Thoracic aorta (tissue), 2 donors: ENCODE measurements at places on chromosomes 4 and X.

DNA sequence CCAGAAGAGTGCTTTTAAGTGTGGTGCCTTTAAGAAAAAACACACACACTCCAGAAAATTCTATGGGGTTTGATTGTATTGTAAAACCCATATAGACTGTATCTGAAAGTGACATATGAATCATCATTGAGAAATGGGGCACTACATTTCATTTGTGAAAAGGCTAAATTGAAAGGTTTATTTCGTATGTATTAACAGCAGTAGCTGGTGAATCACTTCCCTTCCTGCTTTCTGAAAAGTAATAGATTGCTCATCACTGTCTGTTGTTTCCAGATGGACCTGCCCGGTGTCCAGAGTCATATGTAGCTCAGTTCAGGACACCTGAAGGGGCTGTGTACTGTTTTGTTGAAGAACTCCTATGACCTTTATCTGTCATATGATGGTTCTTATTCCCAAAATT lies 28.1 kb upstream of the HPRT1 start:
- DNase-seq, result no peak

- no peak for DNase-seq
Observed at GRCh38 chr4:73213916-73214653, 44.5 kb downstream of the ANKRD17 start.

- DNase-seq, result peak; percentile 30
Observed at GRCh38 chr4:8330821-8331574, 61.4 kb downstream of the HTRA3 start.

DNA sequence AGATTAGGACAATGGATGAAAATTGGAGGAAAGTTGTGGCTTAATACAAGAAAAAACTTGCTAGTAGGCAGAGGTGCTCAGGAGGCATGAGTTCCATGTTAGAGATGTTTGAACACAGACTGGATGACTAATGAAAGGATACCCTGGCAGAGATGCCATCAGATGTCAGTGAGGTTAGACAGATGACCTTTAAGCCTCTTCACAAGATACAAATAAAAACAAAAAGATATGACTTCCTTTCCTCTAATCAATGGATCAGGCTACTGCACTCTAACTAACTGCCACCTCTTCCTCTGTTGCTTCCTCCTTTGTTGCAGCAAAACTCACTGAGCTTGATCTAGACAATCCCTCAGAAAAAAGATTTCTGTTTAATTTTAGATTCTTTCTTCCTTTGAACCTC lies 14.7 kb downstream of the STAP1 start:
- DNase-seq, result no peak

- DNase-seq, result no peak
Observed at GRCh38 chr4:119940557-119940956, 126.1 kb downstream of the MAD2L1 start.

GRCh38 chr4:25481648-25482047 lies 104.6 kb downstream of the ANAPC4 start:
- DNase-seq, result no peak

DNA sequence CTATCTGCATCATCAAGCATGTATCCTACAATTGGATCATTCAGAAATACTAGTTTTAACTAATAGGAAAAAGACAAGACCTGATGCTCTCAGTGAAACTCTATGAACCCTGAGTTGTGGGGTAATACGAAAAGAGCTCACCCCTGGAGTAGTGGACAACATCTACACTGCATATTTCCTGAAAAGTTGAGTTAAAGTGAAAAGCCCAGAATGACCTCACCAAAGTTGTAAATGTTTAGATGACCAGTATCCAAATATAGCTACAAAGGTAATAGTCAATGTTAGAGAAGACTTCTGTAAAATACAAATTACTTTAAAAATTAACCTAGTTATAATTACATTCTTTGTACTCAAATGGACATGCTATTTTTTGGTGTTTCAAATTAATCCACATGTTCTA lies 52.8 kb upstream of the SRPX start:
- no peak for DNase-seq

- no peak for DNase-seq
Observed at GRCh38 chr4:132344924-132345828, 803.9 kb upstream of the PCDH10 start.

DNA sequence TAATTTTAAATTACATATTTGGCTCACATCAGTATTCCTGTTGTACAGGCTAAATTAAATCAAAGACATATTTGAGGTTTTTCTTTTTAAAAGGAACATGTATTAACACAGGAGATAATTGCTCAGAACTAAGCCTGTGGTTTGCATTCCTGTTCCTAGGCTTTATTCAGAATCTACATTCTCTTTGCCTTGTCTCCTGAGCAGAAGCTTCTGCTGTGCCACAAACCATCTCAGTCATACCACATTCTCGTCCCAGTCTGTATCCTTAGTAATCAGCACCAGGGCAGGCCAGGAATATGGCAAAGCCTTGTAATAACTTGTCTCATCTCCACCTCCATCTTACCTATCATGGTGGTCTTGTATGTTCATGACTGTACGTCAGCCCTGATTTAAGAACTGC lies 162.8 kb downstream of the ARHGAP24 start:
- no peak for DNase-seq

DNA sequence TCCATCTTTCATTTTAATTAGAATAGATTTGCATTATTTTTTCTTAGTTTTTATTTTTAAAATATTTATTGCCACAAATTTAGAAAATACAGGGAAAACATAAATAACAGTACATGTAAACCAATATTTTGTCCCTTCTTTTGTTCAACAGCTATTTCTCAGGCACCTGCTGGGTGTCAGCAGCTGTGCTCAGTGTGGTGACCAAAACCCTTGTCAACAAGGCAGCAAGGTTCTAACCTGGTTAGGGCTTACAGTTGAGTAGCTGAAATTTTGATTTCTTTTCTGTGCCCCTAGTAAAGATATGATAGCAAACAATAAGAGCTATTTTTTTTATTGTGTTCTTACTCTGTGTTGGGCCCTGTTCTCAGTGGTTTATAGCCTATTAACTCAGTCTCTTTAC lies 128.1 kb downstream of the PTTG2 start:
- no peak for DNase-seq

GRCh38 chrX:82676386-82676785 lies 831.7 kb upstream of the POU3F4 start:
- no peak for DNase-seq

- no peak for DNase-seq
Observed at GRCh38 chrX:124820738-124821137, 474.4 kb downstream of the SH2D1A start.

DNA sequence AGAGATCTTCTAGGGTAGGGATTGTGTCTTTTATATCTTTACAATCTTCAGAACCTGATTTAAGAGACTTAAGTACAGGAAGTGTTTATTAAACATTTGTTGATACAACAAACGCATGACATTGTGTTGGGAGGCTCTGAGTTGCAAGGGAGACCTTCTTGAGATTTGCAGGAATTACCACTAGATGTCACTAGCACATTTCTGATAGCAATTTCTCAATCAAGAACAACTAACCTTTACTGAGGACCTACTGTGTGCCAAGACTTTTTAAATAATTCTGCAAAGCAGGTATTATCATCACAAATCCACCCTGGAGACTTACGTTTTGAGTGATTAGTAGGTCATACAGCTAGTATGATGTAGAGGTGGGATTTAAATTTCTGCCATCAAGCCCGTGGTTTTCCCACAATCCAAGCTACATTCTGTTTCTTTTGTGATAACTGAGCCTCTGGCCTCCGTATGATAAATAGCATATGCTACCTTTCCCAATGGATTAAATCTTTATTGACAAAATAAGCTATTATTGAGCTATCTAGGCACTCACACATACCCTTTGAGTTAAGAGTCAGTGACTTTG lies 986.0 kb downstream of the CCSER1 start:
- no peak for DNase-seq

DNA sequence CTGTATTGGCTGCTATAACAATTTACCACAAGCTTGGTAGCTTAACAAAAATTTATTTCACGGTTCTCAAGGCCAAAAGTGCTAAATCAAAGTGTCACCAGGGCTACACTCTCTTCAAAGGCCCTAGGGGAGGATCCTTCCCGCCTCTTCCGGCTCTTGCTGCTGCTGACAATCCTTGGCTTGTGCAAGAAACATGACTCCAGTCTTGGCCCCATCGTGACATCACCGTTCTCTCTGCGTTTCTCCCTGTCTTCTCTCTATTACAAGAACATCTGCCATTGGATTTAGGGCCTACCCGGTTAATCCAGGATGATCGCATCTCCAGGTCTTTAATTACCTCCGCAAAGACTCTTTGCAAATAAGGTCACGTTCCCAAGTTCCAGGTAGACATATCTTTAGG lies 10.4 kb upstream of the CLCN4 start:
- no peak for DNase-seq

- DNase-seq, result no peak
Observed at GRCh38 chrX:32749070-32749469, 462.3 kb downstream of the DMD start.

- DNase-seq, result no peak
Observed at GRCh38 chrX:38879631-38880220, 78.5 kb downstream of the MID1IP1 start.

DNA sequence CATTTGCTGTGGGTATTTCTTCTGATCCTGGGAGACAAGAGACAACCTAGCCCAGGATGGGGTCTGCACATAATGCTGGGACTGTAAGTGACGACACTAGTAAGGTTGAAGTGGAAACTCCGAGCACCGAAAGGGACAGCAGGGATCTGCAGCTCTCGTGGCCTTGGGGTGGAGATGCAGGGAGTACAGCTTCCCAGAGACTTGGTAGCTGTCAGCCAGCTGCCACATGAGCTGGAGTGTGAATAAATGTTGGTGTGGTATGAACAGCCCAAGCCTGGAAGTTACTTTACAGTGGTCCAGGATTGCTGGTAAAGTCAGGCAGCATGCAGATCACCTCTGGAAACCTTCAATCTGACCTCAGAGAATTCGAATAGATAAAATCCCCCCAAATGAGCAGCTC lies 97.6 kb downstream of the FAM193A start:
- DNase-seq, result no peak

- no peak for DNase-seq
Observed at GRCh38 chr4:166311169-166311568, 438.1 kb downstream of the TLL1 start.

GRCh38 chr4:122603156-122603574 lies 17.7 kb downstream of the IL21 start:
- DNase-seq, result no peak

DNA sequence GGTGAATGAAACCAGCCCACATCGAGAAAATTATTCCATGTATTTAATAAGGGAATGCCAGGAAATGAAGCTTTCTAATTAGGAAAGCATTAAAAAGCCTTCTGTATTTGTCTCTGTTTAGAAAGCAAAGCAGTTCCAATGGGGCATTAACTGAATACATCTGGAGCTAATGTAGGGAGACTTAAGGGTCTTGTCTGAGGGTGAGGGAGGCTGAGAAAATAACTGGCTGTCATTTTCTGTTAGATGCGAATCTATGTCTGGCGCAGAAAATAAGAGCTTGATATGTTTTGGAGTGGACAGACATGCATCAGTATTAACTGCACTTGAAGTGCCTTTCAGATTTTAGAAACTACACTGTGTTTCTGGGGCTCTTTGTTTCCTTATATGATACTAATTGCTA lies 111.3 kb downstream of the KLHL8 start:
- no peak for DNase-seq

DNA sequence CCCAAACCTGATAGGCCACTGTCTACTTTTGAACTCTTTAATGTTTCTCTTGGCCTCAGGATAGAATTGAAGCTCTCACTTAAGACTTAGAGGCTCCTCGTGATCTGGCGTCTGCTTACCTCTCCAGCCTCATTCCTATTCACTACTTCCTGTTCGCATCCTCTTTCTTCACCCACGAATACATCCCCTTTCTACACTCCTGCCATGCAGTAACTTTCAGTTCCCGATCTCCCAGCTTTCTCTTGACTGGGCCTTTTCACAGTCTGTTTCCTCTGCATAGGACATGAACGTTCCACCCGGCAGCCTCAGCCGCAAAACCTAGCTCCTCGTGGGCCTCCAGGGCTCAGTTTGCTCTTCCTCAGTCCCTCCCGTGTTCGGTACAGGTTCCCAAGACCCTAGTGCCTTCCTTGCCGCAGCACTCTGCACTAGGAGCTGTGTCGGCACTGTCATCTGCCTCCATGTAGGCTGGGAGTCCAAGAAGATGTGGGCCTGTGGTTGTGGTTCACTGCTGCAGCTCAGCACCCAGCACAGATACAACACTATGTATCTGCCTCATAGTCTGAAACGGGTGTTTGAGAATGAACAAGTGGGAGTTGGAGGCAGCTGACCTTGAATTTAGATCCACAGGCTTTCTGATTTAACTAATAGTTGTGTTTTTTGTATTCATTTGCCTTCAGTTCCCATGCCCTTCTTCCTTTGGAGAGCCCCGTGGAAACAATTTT lies 15.8 kb downstream of the RPL39 start:
- DNase-seq, result no peak

DNA sequence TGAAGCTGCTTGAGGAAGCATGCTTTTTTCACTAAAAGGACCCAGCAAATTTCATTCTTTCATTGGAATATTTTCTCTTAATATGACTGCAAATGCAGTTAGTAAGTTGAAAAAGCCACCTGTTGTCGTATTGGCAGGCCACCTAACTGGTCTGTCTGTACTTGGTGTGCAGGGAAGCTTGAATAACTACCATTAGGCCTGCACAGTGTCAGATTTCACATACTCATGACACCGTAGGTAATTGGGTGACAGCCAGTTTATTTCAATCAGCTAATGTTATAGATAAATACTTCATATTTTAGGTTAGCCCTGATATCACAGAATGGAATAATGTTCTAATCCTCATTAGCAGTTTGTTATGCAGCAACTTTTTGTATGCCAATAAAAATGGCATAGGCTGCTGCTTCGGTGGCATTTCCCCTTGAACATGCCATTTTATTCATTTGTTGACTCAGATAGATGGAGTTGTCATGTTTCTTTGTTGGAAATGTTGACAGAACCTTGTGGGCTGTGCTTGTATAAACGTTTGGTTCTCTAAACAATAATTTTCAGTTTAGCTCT lies 173.7 kb downstream of the RPA4 start:
- DNase-seq, result no peak

DNA sequence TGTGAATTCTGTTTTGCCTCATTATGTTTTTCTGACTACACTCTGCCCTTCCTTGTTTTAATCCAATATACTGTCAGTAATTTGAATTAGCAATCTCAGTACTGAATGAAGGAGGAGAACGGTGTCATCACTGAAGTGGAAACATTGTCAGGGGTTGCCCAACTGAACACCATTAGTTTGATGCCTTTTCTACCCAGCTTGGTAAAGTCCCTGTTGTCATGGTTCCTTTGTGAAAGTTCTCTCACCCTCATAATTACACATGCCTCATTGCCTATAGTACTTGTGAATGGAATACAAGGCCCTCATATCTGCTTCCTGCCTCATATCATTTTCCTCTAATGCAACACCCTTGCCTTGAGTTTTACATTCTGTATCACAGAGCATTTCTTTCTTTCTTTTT lies 76.9 kb downstream of the RRAGB start:
- DNase-seq, result no peak

- no peak for DNase-seq
Observed at GRCh38 chrX:123424546-123424945, 240.5 kb downstream of the GRIA3 start.
